ENCODE measurements at places on chromosomes 11 and 22.
A peak's percentile ranks its signal among the peaks of the same experiment; 100 is the strongest.

- no peak for DNase-seq
Observed at GRCh38 chr11:121257289-121257688, 35.3 kb upstream of the SC5D start.

GRCh38 chr11:20161230-20161918 lies 1.1 kb upstream of the DBX1 start:
- DNase-seq: no peak

DNA sequence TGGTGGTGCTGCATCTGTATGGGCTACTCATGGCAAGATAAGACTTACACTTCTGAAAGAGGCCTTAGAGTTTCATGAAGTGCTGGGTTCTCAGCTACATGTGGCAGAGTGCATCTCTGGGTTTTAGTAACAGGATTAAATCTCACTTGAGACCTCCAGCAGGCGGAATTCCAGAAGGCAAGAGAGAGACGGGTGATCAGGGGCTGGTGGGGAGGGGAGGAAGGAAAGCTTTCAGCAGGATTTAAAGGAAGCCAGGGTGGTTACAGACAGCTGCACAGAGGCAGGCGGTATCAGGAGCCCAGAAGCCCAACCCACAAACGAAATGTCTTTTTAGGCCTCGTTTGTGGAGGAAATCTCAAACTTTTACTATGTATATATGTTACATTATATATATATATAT lies 56.2 kb upstream of the CD82 start:
- DNase-seq: no peak

DNA sequence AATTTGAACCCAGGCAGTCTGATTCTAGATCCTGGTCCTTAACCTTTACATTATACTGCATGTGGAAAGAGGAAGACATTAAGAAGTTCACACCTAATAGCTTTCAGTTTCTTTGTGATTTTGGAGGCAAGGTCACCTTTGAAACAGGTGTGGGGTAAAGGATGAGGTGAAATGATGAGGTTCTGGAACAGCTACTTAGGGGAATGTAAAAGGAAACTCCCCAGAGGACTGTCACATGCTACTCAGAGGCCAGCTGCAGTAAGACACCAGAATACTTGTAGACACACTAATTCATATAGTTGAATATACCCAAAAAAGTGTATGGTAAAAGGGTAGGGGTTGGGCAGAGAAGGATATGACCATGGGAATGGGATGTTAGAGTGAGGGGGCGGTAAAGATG lies 5.4 kb downstream of the APIP start:
- DNase-seq: no peak

DNA sequence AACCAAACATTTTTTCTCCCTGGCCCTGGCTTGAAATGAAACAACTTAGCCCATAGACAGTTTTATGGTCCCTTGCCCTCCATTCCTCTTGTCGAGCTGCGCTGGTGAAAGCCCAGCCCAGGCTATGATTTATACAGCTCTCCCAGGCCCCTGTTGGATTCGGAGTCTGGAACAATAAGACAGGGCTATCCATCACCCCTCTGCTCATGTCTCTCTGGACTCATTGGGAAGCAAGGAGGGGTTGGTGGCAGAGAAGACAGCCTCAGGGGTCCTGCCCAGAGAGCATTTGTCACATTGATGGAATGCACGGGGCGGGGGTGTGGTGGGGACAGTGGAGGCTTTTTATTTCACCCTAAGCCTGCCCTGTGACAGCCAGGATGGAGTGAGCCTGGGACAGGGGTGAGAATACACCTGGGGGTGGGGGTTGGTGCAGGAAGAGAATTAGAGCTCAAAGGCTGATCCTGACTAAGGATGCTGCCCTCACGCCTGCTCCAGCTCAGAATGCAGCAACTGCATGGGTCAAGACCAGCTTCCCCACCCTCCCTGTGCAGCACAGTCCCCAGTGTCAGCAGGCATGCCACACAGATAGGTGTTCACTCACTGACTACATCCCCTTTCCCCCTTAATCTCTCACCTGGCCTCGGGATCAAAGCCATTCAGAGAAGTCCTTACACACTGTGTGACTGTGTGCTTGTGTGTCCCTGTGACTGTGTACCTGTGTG lies 10.0 kb upstream of the PKNOX2 start:
- DNase-seq: no peak

DNA sequence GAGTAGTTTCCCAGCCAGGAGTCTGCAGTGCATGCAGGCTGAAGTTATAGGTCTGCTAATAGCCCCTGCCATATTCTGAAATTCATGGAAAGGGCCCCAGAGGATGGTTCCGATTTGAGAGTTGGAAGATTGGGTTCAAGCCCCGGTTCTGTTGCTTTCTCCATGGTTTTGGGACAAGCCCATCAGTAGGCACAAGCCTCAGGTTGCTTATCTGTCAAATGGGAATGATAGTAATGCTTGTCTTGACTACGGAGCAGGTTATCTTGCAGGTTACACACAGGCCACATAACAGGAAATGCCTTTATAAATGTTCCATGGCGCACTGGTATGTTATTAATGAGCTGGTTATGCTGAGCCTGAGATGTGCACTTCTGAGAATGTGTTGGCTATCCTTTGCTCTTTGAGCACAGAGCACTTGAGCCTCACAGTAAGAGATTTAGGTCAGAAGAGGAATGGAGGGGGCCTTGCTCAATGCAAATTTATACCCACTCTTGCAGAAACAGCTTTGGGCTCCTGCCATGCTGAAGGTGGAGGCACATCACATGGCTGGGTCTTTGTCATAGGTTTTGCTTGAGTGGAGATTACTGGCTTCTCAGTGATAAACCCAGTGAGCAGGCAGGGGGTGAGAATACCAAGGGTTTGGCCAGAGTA lies 47.1 kb downstream of the ZNRF3 start:
- DNase-seq: no peak

- no peak for DNase-seq
Observed at GRCh38 chr11:25536289-25536688, 795.6 kb upstream of the ANO3 start.

DNA sequence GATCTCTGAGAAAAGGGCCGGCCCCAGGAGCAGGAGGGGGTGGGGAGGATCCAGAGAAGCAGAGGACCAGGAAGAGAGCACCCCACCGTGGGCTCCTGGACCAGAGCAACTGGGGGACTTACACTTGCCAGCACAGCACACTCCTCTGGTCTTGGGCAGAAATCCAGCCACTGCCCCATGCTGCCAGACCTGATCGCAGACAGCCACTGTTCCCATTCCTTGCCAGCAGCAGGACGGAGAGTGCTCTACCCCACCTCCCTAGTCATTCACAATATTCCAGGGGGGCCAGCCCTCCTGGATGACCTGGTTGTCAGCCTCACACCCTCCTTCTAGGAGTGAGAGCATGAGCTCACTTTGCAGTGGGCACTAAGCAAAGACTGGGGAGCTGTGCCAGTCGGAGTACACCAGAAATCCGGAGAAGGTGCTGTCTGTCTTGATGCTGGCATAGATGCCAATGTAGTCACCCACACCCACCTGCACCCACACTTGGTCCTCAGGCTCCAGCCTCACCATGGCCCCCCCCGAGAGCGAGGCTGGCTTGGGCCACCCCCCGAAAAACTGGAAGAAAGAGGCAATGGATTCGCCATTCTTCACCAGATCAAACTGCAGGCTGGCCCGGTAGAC lies 1.6 kb downstream of the C1QTNF5 start:
- no peak for DNase-seq

GRCh38 chr22:44805711-44806110 lies 53.3 kb downstream of the ARHGAP8 start:
- DNase-seq: no peak

DNA sequence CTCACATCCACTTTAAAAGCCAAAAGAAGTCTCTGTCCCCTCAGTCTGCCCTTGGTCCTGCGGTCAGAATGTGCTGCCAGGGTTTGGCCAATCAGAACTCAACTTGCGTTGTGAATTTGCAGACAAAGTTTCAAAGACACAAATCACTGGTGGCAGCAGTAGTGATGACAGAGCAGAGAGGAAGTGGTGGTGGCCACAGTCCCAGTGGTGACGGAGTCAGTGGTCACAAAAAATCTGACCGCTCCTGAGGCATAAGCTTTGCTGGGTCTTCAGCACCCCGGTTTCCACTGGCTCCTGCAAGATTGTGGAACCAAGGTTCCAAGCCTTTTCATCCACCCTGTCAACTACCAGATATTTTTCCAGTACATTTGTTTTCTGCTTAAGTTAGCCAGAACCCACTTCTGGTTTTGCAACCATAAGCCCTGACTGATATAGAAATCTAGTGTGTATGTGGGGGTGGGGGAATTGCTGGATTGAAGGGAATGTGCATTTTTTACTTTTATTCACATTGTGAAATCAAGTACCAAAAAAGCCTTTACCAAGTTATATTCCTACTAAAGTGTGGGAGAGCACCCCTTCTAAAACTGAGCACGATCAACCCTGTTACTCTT lies 112.3 kb downstream of the TMPRSS5 start:
- peak; percentile 26 for DNase-seq

GRCh38 chr11:9643751-9644150 lies 20.1 kb upstream of the SWAP70 start:
- DNase-seq: no peak

DNA sequence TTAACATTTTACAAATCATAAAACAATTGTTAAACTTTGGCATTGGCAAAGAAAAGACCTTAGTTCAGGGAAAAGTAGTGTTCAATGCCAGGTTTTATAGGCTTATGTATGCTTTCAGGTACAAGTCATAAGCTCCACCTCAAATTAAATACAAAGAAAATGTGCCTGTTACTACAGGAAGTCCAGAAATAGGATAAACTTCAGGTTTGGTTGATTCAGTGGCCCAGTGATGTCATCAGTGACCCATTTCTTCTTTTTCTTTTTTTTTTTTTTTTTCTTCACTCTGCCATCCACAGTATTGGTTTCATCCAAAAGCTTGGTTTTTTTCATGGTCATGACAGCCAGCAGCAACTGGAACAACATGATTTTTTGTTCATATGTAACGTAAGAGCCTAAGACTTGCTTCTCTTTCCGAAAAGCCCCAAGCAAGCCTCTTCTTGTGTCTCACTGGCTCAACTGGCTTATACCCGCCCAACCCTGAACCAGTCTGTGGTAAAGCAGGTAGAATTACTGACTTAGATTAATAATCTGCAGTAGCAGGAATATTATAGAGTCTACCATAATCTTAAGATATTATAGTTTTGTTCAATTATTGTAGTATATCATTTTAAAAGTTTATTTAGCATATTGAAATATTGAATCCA lies 46.2 kb downstream of the TTC17 start:
- DNase-seq: no peak

GRCh38 chr11:30823119-30823518 lies 237.0 kb upstream of the MPPED2 start:
- no peak for DNase-seq

DNA sequence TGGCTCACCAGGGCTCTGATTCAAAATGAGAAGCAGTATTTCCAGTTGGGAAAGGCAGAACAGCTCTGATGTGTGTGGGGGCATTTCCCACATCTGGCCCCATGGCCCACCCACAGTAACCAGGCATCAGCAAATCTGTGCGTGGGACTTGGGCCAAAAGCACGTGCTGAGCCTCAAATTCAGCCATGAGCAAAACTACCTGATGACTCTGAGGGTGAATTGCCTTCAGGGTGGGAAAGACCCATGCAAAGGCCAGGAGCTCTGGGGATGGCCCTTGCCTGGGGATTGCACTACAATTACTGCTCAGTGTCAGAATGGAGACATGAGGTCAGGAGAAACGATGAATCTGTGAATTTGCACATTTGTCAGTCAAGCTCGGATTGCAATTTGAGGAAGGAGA lies 20.9 kb downstream of the TP53AIP1 start:
- no peak for DNase-seq

DNA sequence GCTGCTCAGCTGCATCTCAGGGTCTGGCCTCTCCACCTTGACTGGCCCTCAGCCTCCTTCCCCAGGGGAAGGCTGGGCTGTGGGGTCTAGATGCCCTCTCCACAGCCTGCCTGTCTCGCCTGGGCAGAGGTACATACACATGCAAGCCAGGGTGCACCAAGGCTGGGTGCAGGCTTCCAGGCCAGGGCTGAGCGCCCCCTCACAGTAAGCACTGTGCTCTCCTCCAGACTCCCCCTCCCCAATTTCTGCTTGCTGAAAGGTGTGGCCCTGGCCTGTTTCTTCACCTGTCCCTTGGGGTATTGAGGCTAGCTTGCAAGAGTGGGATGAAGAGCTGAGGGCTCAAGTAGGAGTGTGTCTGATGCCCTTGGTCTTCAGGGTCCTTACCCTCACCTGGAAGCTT lies 22.5 kb downstream of the RELT start:
- no peak for DNase-seq

DNA sequence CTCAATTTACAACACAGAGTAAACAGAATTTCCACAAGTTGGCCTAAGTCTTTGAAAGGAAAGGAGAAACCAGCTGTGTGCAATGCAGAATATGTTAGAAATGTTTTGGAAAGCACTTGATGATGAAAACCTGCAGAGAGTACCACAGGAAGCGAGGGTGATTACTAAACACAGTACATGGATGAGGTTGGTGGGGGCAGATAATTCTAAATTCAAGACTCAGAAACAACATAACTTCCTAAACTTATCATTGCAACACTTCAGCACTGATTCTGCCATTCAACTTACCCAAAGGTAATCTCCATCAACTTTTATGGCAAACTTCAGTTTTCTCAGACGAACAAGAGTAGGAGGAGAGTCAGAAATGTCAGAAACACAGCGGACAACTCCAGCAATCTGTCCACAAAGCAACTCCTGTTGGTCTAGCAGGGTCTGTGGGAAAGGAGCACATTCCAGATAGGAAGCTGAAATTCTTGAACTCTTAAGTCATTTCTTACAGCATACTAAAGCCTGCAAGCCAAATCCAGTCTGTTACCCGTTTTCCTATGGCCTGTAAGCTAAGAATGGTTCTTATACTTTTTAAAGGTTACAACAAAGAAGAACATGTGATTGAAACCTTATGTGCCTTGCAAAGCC lies 6.8 kb downstream of the HPS4 start:
- DNase-seq: peak; percentile 46

DNA sequence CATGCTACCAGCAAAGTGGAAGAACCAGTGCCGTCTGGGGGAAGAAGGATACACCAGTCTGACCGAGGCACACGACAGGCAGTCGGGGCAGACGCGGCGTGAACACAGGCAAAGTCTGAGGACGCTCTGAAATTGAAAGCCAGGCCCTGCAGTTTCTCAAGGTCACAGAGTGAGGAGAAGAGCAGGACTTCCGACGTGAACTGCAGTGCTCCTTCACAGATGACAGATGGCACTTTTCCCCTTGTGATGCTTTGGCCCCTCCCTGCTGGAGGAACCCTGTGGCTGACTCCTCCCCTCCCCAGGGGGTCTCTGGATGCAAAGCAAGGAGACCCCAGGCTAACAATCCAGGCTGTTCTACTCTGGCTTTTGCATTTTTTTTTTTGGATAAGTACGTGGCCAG lies 19.6 kb upstream of the JAM3 start:
- no peak for DNase-seq

- DNase-seq: no peak
Observed at GRCh38 chr11:66904055-66904454, 47.2 kb downstream of the LRFN4 start.
